Fibroblast of the aortic adventitia (primary cell): ENCODE measurements at places on chromosomes 4 and X.

DNA sequence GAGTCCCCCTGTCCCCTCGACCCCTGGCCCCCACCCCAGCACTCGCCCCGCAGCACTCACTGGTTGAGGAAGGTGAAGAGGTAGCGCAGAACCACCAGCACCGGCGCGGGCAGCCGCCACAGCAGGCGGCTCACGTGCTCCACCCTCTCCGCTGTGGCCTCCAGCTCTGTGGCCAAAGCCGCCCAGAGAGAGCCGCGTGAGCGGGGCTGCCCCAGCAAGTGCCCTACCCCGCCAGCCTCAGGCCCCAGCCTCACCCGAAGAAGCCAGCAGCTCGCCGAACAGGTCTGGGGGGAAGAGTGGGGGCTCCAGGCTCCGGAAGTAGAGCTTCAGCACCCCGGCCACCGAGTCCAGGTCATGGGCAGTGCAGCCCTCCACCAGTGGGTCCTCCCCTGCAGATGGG is 6.0 kb downstream of the AVPR2 start:
- DNase-seq: no peak

- DNase-seq: no peak
These were observed 12.7 kb upstream of the DGKK start for GRCh38 chrX:50483283-50483682.

DNA sequence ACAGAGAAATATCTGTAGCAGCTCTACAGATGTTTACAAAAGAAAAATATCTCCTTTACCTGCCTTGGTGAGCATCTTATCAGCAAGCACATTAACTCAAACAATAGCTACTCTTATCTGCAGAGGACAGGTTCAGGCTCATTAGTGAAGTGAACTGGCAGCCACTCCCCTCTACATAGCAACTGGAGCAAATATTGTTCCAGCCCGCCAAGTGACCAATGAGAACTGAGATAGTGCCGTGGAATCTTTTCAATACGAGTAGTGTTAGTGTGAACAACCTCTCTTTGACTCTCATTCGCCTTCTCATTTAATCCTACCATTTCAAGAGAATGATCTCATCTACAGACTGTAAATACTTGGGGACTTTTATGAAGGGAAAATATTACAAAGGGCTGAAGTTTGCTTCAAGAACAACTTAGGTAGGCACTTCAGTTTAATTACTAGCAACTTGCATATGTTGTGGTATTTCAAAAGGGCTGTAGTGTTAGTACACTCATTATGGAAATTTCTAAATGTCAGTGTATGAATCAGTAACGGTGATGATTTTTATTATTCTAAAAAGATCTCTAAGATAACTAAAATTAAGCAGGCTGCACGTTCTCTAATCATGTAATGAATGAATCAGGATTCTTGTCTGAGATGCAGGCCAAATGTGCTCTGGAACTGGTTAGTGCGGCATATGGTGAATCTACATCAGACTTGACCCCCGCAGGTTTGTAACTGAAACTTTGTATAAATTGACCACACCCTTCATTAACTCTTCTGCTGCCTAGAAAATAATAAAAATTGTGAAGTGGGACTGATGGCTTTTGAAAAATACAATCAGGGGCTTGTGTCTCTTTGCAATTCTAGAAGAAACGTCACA is 72.4 kb downstream of the PALLD start:
- peak; percentile 45 for DNase-seq

GRCh38 chrX:40152741-40153344 is 55.1 kb upstream of the BCOR start:
- no peak for DNase-seq
